NCI-H2081 treated with DMSO at 0.1 percent for 48 hours (cell line): ENCODE measurements at places on chromosomes 12 and 14.

DNA sequence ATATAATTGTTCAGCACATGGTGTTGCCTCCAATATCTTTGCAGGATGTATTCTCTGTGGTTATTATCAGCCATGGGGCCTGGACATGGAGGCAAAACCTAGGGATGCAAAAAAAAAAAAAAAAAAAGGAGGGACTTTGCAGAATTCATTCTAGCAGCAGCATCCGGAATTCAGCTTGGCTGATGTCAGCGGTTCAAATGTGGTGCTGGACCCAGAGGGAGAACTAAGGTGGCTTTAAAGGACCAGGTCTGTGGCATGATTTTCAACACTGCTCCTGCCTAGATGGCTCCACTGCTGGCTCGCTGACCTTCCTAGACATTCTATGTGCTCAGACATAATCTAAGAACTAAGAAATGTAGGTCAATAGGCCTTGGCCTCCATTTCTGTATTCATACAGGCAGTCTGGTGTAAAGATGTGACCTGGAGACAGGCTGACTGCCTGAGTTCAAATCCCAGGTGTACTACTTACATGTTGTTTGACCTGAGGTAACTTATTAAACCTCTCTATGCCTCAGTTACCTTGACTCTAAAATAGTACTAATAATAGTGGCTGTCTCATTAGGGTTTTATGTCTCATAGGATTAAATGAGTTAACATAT, 108.6 kb downstream of the PPM1A start:
- no peak for DNase-seq

DNA sequence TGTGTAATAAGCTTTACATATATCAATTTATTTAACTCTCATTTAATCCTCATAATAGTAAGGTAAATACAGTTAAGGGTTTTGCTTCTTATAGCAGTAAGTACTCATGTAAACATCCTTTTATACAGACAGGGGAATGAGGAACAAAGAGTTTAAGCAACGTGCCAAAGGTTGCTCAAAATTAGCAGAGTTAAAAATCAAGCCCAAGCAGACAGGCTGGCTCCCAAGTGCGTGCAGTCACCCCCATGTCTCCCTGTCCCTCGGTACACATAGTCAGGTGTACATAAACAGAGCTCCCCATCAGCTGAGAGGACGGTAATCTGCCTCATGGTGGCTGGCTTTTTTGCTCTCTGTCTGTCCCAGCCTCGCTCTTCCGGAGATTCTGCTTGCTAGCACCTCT, 126.4 kb downstream of the DERA start:
- DNase-seq = peak; percentile 12

- DNase-seq = no peak
Measured at GRCh38 chr12:12380949-12381593, 24.2 kb downstream of the BORCS5 start.

DNA sequence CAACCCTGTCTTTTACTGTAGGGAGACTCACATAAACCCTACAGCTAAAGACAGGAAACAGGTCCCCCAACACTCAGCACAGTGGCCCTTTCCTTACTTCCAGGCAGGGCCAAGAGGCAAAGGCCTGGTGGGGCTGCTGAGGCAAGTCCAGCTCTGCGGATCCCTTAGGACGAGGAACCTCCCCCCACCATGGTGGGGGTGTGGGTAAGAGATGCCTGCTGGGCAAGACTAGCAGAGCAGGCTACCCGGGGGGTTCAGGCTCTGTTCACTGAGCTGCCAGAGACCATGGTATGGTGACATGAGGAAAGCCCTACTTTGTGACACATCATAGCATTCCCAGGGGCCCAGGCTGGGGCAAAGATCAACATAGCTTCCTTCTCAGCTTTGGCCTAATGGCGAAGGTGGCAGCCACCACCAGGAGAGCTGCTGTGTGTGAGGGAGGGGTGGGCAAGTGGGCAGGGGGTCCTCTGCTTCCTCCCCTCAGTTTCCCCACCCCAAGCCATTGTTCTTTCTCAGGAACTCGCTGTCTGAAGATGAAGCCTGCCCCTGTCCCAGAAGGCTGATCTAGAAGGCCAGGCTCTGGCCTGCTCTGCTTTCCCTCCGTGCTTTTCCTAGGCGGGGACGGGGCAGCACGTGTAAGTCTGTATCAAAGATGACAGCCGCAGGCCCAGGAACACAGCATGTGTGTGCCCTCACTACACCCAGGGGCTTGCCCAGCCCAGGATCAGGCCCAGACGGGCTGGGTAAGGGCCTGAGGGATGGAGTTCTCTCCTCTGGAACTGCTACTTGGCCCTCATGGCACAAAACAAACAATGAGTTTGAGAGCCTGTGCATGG, 10.1 kb upstream of the TINF2 start:
- DNase-seq = no peak

- no peak for DNase-seq
Measured at GRCh38 chr12:85273381-85274314, 6.4 kb upstream of the ALX1 start.
